Coronary artery (tissue), 2 donors: ENCODE measurements at places on chromosomes 2 and 18.

- DNase-seq, result no peak
These were observed 60.4 kb downstream of the BOD1L2 start for GRCh38 chr18:57207124-57207916.

GRCh38 chr18:55003695-55004094 is 44.4 kb upstream of the CCDC68 start:
- DNase-seq, result no peak

DNA sequence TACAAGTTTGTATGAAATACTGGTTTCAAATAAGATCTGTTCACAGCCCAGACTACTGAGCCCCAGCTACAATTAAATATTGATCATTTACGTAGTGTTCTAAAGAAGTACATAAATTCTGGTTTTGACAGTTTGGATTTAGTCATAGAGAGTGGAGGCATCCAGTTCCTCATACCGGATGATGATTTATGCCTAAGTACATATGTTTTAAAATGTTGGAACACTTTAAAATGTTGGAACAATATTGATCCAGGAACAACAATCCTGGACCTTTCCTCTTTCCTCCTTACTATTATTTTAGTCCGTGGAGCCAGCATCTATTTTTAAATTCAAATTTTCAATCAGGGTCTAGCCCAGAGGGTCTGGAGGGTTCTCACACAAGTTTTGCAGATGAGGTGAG is 22.8 kb upstream of the TTN start:
- DNase-seq, result no peak

- DNase-seq, result peak; percentile 96
These were observed 37.5 kb upstream of the SEMA4C start for GRCh38 chr2:96907115-96908041.

DNA sequence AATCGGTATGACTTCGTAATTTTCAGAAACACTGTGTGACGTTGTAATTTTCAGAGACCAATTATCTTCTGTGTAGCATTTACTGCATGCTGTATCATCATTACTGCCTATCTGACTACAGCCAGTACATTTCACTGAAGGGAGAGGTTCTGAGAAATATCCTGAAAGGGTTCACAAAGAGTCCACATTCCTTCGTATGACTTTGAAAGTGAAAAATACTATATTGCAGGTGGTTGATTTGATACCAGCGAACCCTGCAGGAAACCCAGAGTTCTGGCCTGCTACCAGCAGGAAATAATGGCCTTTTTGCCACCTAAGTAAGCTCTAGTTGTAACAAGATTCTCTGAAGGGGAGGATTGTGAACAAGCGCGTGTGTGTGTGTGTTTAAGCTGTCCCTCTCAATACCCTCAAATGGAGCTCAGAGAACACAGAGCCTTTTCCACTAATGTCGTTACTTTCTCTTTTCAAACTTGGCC is 155.5 kb downstream of the ARHGAP28 start:
- DNase-seq, result no peak

GRCh38 chr2:95149397-95149984 is 10.2 kb downstream of the ZNF514 start:
- DNase-seq, result no peak

DNA sequence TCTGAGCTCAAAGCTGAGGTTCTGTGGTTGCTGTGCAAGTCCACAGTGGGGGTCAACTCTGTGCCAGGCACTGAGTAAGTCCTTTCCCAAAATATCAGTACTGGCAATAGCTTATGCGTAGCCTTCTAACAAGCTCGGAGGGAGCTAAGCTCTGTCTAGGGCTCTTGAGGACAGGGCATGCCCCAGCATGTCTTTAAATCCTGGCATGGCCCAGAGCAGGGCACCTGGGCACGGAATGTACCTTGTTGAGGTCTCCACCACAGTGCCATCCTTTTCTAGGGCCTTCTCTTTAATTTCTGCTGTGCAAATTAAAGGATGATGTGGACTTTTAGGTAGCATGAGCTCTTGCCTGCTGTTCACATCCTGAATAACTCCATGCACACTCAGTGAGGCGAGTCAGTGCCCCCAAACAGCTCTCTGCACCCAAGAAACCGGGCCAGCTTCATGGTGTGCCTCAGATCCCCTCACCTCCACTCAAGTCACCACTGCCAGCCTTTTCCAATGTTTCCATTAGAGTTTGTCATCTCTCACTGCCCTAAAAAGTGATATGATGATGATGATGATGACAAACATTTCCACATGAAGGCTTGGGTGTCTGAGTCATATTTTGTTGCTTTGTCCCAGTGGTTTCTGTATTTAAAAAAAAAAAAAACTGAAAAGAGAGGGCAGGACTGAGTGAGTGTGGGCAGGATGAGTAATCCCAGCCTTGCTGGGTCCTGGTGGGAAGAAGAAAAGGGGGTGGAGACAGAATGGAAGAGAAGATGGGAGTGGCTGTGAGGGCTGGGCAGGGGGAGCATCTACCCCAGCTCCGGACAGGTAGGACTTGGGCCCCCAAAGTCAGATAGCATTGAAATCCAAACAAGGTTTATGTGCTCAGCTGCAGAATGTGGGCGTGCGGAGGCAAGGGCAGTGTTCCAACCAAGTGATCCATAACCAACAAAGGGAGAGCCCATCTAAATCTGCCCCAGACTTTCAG is 78.9 kb downstream of the ZBTB7C start:
- DNase-seq, result no peak

DNA sequence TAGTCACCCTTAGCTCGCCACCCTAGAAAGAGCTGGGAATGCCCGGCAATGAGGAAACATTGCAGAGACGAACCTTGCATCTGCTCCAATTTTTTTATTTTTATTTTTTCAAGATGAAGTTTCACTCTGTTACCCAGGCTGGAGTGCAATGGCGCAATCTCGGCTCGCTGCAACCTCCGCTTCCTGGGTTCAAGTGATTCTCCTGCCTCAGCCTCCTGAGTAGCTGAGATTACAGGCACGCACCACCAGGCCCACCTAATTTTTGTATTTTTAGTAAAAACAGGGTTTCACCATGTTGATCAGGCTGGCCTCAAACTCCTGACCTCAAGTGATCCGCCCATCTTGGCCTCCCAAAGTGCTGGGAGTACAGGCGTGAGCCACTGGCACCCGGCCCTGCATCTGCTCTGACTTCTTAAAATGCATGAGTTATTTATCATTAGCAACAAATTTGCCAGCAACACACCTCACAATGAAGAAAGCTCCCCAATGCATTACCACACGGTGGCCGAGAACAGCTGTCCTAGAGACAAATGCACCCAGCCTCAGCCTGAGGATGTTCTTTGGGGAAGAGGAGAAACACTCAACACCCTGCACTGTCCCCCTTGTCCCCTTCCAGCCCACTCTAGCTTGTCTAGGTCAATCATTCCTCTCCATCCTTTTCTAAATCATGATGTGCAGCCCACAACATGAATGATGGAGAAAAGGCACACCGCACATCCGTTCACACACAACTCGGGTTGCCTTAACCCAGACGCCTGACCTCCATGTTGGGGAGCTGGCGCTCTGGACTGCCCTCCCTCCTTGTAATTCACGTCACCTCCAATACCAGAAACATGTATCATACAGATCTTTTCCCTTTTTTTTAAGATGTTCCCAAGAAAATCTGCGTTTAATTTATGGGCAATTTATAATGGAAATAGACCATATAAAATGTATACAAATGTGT is 46.9 kb downstream of the TTC32 start:
- no peak for DNase-seq

GRCh38 chr2:201126308-201127151 is 10.6 kb downstream of the CFLAR start:
- DNase-seq, result no peak

GRCh38 chr2:160387558-160388262 is 105.9 kb downstream of the RBMS1 start:
- DNase-seq, result peak; percentile 91

DNA sequence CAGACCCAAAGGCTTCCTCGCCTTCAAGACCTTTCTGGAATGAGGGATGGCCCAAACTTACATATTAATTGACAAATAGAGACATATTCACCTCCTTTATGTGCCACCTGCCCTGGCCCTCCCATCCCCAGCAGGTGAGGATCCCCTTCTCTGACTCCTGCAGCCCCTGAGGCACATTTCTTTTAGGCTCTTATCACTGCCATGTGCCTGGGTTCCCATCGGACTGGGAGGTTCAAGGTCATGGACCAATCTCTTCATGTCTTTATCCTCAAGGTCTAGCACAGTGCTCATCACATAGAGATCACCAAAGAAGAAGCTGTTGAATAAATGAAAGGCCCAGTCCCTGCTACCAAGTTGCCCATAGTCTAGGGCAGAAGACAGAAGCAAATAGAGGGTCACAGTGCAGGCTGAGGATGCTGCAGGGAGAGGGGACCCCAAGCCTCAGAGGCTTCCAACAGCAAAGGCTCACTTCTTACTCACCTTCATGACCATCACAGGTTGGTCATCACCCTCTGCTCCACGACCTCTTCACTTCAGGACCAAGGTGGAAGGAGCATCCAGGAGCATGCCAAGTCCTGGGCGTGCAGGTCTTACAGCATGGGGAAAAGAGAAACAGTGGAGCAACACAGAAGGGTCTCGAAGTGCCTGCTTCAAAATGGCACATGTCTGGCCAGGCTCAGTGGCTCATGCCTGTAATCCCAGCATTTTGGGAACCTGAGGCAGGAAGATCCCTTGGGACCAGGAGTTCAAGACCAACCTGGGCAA is 193.9 kb downstream of the SMAD2 start:
- peak; percentile 33 for DNase-seq

DNA sequence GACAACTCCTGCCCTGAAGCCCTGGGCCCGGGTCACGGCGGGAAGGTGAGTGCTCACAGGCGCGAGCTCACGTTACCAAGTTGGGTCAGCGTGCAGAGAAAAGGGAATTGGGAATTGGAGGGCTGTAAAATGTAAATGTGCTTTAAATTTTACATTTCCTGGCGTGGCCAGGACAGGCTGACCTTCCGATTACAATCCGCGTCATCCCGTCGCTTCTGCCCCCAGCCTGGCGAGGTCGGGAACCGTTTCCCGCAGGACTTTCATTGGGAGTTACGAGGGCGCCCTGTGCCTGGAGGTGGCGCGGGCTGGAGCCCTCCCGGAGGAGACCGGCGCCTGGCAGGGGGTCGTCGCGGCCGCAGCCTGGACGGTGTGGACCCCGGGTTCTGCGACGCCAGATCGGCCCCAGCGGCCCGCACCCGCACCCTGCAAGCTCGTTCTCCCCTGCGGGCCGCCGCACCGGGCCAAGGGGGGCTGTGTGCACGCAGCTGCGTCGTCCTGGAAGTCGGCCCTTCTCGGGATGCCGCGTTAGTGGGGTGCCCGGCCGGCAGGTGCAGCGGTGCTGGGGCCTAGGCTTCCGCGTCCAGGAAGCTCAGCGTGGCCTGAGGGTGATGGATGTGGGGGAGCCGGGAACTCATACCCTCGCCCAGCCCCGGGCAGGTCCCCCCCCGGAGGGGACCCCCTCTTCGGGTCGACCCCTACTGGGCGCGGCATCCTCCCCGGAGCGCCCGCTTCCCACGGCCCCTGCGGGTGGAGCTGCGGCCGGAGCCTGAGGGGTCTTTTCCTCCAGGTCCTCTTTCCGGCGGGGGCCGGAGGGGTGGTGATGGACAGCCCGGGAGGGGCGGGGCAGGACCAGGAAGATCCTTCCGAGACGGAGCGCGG is 63.9 kb downstream of the LRRFIP1 start:
- DNase-seq, result no peak

GRCh38 chr2:168970711-168971233 is 60.4 kb downstream of the ABCB11 start:
- no peak for DNase-seq

GRCh38 chr18:56240405-56240804 is 398.0 kb downstream of the TXNL1 start:
- DNase-seq, result no peak

DNA sequence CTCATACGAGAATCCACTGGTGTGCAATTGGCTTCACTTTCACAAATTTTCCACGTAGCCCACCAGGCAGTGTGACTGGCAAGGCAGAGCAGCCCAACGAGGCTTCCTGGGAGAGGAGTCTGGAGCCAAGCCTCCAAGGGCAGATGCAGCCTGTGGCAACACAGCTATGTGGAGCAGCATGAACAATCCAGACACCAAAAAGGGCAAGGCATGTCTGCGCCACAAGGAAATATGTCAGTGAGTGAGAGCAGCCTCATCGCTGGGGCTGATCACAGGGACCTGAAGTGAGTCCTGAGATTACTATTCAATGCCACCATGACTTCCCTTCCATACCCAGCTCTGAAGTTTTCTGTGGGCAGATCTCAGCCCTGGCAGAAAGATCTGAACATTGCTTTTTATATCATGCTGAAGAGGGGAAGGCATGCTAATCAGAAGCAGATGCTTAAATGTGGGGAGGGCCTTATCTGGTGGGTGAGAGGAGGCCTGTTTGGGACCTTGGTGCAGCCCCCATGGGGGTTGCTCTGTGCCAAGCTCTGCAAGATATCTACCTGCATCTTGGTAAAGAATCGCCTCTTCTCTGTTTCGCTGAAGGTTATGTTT is 40.0 kb upstream of the PUM2 start:
- no peak for DNase-seq

DNA sequence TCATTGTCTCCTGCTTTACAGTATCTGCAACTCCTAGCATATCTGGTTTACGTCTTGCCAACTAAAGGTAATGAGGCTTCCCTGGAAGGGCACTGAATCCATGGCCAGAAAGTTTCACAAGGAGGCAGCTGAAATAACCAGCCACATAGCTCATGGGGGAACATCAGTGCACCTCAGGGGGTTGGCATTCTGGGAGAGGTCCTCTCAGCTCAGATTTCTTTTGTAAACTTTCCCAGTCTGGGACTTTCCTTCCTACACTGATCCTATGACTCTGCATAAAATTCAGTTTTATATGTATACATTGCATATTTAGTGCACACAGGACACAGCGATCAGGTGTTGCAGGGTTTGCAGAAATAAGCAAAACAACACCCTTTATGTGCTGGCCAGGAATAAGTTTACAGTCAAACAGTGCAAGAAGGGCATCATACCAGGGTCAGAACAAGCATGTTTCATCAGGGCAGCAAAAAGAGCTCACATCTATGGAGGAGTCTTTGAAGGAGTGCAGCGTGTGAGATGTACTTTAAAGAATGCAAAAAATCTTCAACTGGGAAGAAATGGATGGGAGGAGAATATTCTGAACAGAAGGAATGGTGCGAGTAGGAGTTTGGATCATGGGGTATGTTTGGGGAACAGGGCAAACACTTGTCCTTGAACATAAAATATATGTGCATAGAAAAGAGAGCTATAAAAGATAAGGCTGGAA is 240.6 kb upstream of the RAB12 start:
- peak; percentile 7 for DNase-seq

DNA sequence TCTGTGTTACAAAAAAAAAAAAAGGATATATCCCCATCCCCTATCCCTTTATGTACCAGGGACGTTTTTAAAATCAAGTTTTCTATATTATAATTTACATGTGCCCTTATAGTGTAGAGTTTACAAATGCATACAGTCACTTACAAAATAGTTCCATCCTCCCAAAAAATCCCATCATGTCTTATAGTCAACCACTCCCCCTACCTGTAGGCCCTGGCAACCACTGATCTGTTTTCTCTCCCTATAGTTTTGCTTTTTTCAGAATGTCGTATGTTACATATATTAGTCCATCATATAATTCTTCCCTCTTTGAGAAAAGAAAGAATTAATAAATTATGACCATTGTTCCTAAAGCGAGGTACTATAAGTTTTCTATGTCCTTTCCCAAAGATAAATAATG is 17.8 kb downstream of the CFAP210 start:
- no peak for DNase-seq

GRCh38 chr2:218849721-218850120 is 9.9 kb upstream of the WNT6 start:
- DNase-seq, result peak; percentile 16
